CD4-positive, alpha-beta T cell treated with Interferon alpha-2 for 1 hour (primary cell): ENCODE measurements at places on chromosomes 11 and 22.

GRCh38 chr11:134417871-134418840, 6.1 kb upstream of the B3GAT1 start:
- DNase-seq: no peak

- peak; percentile 73 for DNase-seq
Measured at GRCh38 chr22:50542416-50542927, 3.2 kb upstream of the KLHDC7B start.

DNA sequence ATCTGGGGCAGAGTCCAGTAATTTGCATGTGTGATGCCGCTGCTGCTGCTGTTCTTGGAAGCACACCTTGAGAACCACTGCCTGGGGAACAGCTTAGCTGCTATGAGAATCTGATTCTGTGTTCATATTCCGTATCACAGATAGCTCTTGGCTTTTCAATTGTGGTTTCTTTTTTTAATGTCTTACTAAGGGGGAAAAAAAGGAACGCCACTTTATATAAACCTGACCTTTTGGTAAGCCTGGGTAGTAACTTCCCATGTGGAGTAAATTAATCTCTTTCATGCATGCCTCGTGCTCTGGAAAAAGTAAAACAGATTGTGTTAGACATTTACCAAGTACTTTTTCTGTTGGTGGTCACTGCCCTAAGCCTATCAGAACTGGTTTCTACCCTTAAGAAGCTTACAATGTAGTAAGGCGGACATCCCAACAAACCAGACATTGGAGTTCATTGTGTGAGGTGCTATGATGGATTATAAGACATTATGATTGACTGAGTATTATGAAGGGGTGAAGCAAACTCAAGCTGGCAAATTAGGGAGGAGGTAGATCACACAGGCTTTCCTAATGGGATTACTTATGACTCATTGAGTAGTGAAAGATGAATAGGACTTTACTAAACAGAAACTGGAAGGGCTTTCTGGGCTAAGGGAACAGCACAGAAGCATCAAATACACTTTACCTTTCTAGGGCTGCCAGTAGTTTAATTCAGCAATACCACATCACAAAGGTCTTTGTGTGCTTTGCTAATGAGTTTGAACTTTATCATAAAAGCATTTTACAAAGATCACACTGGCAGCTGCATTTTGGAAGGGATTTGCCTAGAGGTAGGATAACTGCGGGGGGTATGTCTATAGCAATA, 64.7 kb downstream of the MAML2 start:
- no peak for DNase-seq

DNA sequence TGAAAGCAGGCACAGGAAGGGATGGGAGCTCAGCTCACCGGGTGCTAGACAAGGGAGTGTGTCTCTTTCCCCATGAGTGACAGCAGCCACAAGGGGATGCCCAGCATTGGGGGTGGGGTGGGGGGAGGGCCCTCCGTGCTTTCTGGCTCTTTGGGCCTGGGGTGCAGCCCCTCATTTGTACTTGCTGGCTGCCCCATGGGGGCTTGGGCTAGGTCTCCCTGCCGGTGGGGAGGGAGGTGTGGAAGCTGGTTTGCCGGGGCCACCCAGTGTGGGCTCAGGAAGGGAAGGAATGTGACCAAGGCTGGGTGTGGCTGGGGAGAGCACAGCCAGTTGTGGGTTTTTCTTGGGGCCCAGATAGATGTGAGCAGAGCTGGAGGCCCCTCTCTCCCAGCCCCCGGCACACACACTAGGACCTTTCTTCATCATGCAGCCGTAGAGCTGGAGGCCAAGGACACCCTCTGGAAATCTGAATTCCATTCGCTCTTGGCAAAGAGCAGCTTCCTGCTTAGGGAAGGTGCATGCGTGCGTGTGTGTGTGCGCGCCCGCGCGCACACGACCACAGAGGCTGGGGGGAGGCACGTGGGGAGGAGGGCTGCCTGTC, 25.8 kb downstream of the KCNQ1OT1 start:
- DNase-seq: no peak

DNA sequence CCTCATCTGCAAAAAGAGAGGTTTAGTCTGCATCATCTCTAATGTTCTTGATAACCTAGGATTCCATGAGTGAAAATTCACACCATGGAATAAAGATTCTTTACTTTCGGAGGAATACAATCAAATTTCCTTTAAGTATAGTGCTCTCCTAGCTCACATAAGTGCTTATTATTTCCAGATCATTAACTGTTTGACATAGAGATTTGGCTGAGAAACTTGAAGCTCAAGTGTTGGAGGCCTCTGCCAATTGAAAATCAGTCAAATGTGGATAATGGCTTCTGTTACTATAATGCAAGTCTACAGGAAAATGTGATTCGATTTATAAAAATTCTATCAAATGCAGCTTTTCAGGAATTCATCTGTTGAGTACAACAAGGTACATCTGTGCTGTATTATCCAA, 144.6 kb downstream of the KIF18A start:
- DNase-seq: no peak

- DNase-seq: no peak
Measured at GRCh38 chr11:86473991-86474833, 99.5 kb downstream of the CCDC81 start.

DNA sequence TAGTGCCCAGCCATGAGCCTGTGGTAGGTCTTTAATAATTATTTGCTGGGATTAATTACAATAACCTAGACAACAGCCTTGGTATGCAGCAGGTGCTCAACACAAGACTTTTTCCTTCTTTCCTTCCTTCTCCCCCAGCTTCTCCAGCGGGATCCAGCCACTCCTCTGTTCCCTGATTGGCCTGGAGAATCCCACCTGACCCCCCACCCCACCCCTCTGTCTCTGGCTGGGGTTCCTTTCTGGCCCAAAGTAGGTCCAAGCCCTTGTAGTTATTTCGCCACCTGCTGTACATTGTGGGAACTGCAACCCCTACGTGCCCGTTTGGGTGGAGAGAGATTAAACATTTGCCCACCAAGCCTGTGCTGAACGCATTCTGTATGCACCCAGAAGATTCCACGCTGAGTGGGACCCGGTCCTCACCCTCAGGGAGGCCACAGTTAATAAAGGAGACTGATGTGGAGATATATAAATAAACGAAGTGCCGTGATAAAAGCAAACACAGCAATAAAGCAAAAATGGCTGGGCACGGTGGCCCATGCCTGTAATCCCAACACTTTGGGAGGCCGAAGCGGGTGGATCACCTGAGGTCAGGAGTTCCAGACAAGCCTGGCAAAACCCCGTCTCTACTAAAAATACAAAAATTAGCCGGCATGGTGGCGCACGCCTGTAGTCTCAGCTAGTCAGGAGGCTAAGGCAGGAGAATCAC, 32.1 kb upstream of the DGKZ start:
- peak; percentile 81 for DNase-seq

DNA sequence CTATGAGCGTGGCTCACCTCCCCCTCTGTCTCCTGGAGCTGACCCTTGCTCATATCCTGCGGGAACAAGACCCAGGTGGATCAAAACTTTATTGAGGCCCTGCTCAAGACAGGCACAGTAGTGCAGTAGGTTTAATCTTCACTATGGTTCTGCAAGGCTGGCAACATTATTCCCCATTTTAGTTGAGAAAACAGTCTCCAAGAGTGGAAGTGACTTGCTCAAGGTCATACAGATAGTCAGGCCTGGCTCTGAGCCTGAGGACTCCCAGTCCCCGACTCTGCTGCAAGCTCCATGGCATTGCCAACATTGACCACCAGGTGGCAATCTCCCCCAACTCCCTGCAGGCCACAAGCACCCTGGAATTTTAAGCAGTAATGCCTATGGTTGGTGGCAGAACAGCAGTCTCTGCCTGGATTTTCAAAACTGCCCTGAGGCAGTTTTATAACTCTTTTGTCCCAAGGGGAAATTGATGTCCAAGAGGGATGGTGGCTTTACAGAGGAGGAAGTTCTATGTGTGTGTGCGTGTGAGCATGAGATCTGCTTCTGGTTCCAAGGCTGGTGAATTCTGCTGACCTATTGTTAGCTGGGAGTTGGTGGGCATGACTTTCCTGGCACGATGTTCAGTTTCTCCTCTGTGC, 34.1 kb downstream of the NEU3 start:
- peak; percentile 66 for DNase-seq

DNA sequence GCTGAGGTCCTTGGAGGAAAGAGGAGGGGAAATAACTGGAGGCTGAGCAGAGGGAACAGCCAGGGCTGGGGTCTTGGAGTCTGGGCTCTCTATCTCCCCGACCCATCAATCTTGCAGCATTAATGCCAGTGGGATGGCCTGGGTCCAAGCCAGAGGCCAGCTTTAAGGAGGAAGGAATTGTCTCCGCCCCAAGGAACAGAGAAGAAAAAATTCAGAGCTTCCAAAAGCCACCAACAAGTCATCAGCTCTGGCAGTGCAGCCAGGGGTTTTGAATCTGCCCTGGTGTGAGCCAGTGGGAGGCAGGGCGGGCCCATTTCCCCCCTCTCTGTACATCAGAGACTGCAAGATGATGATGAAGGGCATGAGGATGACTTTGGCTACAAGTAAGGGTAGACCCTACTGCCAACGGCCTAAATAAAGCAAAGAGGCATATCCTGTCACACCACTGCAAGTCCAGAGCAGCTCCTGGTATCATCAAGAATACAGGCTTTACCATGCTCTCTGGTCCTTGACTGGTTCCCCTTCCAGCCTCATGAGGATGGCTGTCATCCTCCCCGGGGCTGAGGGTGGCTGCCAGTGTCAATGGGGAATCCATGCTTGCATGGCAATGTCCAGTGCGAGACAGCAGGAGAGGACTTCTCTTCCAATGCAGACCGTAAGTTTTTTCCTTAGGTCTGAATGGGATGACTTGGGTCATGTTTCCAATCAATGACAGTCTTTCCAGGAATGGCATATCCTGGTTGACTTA, 34.4 kb downstream of the LRRC32 start:
- DNase-seq: no peak

- peak; percentile 26 for DNase-seq
Measured at GRCh38 chr11:68312117-68312779, at the start of gene LRP5. TSS of gene LRP5 (plus strand) at chr11:68312591. CDS start at chr11:68312715, 124 bp downstream.

- DNase-seq: no peak
Measured at GRCh38 chr11:65557280-65558001, 718 bp downstream of the LTBP3 start.

GRCh38 chr11:66478729-66479393, 1.4 kb upstream of the DPP3 start:
- peak; percentile 53 for DNase-seq

DNA sequence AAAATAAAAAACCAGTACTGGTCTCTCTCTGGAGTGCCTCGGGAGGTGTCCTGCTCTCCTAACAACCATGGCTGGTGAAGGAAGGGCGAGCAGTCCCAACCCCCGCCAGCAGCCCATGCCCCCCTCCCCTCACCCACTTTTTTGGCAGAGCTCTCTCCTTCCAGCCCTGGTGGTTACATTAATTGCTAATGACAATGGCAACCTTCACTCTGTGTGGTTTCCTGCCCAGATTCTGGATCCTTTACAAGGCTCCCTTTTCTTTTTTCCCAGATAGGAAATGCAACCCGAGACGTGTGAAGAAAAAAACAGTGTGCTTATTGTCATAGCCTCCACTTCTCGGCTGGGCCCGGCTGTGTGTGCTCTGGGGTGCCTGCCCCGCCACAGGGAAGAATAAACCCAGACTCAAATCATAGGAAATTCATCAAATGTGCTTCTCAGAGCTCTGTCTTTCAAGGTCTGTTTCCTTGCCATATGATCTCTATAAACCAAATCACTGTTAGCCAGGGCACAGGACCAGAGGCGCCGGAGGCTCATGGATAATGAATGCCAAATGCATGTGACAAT, 513.0 kb downstream of the SOX6 start:
- DNase-seq: no peak

- no peak for DNase-seq
Measured at GRCh38 chr11:8717876-8718753, 35.5 kb downstream of the RPL27A start.

GRCh38 chr11:113907681-113908080, 3.1 kb downstream of the HTR3B start:
- no peak for DNase-seq

GRCh38 chr11:115390441-115390840, 113.8 kb downstream of the CADM1 start:
- no peak for DNase-seq

- DNase-seq: no peak
Measured at GRCh38 chr11:78532991-78533390, 41.7 kb downstream of the NARS2 start.
